Activated CD4-positive, alpha-beta T cell treated with anti-CD3 and anti-CD28 coated beads, Interleukin-2, amount 50 U/mL, for 24 hours (primary cell): ENCODE measurements at places on chromosomes 13 and 19.

GRCh38 chr13:94656766-94657165 is 55.1 kb downstream of the GPR180 start:
- no peak for DNase-seq

- DNase-seq = peak; percentile 61
These were observed 1.0 kb downstream of the GPR108 start for GRCh38 chr19:6736169-6736916.

DNA sequence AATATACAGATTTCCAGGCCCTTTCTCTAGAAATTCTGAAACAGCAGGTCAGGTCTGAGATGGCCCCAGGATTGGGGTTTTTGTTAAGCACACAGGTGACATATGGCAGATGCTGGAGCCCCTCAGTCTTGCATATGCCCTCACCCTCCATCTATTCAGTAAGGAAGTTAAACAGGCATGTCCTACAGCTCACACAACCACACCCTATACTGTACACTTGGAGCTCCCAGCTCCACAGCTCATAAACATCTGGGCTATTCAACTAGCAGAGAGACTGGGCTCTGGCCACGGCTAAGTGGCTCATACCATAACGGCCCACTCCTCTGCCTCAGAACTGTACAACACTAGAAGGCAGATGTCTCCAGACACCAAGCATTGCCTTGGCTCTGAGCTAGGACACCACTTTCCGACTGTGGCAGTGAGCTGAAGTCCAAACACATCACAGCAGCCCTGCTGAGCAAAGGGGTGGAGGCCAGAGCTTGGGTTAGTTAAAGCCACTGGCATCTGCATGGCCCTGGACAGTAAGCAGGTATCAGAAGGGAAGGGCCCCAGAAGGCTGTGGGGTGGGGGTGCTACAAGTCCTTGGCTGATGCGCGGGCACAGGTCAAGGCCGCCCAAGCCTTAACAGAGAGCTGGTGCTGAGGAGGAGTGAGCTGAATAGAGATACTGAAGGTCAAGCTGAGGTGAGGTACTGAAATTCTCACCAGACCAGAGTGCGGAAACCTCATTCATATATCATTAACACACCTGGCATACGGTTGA is 79.1 kb downstream of the ABCC4 start:
- no peak for DNase-seq

DNA sequence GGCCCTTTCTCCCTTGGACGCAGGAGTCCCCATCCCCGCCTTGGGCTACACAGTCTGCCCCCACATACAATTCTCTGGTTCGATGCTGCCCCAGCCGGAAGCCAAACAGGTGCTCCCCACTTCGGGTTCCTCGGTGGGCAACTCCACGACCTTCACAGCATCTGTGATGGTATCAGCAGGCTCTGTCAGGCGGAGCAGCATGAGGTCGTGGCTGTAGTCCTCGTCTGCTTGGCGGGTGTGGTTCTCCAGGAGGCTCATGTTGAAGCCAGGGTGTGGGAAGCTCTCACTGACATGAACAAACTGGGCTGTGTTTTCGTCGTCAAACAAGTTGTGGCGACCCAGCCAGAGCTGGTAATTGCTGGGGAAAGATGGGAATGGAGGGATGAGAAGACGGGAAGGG is 3.5 kb downstream of the KLK1 start:
- DNase-seq = no peak

DNA sequence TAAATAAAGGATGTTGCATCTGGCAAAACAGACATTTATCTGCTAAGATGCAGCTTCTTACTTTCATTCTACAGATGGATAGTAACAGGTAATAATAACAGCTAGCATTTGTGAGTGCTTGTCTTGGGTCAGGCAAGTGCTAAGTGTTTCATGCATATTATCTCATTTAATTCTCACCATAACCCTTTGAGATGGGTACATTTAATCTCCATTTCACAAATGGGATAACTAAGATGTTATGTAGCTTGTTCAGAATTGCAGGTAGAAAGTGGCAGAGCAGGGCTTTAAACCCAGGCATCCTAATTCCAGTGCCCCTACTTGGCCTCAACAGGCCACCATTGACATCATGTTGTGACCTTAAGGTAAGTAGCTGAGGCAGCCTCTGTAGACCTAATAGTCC is 69.8 kb downstream of the LMO7 start:
- DNase-seq = no peak

DNA sequence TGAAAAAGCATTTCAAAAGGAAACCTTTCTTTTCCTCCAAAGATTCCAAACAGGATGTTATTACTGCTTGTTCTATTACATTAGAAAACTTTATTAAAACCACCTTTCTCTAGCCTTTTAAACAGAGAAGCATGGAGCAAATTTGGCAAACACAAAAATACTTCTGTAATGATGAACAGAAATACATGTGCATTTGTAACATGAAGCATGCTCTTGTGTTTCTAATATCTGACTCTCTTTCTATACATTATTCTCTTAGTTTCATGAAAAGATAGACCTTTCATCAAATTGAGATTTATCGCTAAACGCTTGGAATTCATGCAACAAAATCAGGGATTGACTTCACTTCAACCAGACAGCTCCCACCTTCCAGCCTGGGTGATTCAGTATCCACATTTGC is 152.8 kb upstream of the IRS2 start:
- DNase-seq = no peak

DNA sequence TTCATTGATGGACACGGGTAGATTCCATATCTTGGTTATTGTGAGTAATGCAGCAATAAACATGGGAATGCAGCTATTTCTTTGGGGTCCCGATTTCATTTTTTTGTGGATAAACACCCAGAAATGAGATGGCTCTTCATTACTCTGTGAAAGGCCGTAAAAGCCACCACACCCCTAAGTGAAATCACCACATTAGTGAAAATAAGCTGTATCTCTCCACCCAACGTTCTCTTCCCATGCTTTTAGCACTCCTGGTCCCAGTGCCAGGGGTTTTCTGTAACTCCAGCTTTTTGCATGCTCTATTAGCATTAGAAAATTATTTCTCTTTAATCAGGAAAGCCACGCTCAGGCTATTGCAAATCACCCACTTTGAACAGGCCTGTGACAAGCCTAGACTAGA is 15.8 kb downstream of the CHAMP1 start:
- no peak for DNase-seq

- no peak for DNase-seq
These were observed 129.4 kb downstream of the SHISA2 start for GRCh38 chr13:25922376-25922775.
